CD8-positive, alpha-beta memory T cell (primary cell): ENCODE measurements at places on chromosomes 1 and 21. TPM values are rescaled to one million over a fixed set of nuclear protein-coding genes. Genes with fewer than 3 reads are reported as not detected.

Gene TGFBR3
- total RNA-seq: 29.9 TPM

Gene FLAD1
- total RNA-seq: 76.3 TPM

Gene LCA5L
- 0.33 TPM for total RNA-seq

Gene TMPRSS2
- total RNA-seq: not detected

Gene CSTB
- total RNA-seq: 48.4 TPM

Gene OXCT2
- total RNA-seq: 2.2 TPM

Gene SLC1A7
- not detected for total RNA-seq

Gene DCST1
- total RNA-seq: not detected

Gene JAM2
- total RNA-seq: 1.2 TPM

Gene ZNF692
- total RNA-seq: 58.7 TPM

Gene PGLYRP3
- not detected for total RNA-seq

Gene SELL
- 48.5 TPM for total RNA-seq

Gene TGFB2
- not detected for total RNA-seq

Gene CASZ1
- total RNA-seq: 9.9 TPM

Gene PTPN22
- total RNA-seq: 66.5 TPM

Gene ANKRD45
- total RNA-seq: not detected

Gene APOBEC4
- total RNA-seq: not detected

Gene HRNR
- not detected for total RNA-seq

Gene GPR37L1
- total RNA-seq: not detected

Gene IVL
- total RNA-seq: not detected

Gene PLEKHA6
- 0.13 TPM for total RNA-seq
